ENCODE measurements at places on chromosomes 4 and X.

DNA sequence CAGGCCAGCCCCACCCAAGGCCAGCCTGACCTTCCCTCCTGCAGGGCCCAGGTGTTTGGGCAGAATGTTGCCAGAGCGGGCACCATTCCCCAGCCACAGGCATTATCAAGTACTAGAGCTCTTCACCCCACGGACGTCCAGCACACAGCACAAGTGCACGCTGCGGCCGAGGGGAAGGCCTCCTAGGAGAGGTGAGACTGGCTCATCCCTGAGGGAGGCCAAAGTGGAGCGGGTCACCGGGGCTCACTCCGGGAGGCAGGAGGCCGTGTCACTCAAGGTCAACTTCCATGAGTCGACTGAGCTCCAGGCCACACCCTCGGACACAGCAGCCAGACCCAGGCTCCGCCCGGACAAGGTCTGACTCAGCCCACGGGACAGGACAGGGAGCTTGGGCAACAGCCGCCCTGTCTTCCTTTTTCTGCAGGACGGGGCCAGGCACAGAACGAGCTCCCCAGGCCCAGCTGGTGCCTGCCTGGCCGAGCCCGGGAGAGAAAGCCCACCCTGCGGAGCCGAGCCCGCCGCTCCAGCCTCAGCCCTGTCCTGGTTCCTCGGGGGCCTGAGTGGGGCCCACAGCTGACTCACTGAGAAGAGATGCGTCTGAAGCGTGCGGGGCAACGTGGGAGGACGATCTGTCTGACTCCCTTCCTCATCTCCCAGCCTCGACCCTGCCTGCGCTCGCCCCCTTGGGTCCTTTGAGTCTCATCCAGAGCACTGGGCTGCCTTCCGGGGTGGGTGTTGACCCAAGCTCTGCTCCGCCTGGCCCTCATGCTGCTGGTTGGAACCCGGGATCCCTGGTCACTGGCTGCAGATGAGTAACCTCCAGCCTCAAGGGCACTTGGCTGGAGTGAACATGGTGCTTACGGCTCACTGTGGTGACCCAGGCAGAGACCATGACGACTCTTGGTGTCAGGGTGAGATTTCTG, 1.6 kb downstream of the SLC49A3 start:
- peak; percentile 66 for DNase-seq

- DNase-seq: no peak
Observed at GRCh38 chr4:149711593-149712365, 103.9 kb downstream of the IQCM start.

- no peak for DNase-seq
Observed at GRCh38 chrX:11364835-11365234, 71.6 kb downstream of the AMELX start.

DNA sequence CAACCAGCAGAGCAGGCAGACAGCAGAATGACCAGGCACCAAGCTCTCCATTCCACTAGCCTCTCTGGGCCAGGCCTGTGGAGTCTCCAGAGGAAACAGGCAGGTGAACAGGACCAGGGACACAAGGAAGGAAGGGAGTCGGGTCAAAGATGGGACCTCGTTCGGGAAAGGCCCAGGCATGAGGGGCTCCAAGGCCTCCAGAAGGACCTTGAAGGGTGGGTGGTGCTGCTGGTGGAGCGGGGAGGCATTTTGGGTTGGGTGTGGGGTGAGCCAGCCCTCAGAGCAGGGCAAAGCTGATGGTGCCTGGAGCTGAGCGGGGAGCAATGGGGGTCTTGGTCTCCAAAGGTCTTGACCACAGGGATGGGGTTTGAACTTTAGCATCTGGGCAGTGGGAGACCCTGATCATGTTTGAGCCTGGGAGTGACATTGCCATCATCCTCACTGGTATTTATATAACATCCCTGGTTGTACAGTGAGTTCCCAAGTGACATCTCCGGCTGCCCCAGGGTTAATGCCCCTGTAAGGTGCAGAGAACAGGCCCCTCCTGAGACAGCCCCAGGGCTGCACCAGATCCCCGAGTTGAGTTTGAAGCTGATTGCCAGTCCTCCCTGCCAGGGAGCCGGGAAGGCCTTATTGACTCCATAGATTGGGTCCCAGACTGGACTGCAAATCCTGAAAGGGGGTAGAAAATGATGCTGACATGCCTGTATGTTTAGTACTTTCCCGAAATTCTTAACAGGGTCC, 52.7 kb downstream of the PSAPL1 start:
- no peak for DNase-seq

- no peak for DNase-seq
Observed at GRCh38 chrX:68177542-68177941, 255.8 kb downstream of the OPHN1 start.

- DNase-seq: no peak
Observed at GRCh38 chrX:19744231-19744630, 143.2 kb downstream of the SH3KBP1 start.

DNA sequence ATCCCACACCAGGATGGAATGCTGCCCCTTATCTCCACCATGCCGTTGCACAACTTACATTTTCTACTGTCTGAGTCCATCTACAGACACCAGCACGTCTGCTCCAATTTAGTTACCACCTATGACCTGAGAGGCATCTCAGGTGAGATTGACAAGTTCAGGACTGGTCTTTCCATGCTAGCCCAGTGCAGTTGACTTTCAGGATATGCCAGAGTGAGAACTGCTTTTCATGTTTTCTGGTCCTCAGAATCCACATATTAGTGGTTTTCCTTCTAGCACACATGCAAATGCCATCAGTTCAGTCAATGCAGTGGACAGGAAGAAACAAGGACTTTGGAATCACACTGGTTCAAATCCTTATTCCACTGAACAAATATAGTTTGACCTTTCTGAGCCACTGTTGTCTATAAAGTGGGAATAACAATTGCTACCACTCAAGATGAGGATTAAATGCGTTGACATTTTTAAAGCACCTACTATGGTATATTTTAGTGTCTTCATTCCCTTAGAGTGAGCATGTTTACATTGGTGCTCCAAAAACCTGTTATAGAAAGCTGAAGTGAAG, 38.1 kb upstream of the ANXA3 start:
- no peak for DNase-seq

DNA sequence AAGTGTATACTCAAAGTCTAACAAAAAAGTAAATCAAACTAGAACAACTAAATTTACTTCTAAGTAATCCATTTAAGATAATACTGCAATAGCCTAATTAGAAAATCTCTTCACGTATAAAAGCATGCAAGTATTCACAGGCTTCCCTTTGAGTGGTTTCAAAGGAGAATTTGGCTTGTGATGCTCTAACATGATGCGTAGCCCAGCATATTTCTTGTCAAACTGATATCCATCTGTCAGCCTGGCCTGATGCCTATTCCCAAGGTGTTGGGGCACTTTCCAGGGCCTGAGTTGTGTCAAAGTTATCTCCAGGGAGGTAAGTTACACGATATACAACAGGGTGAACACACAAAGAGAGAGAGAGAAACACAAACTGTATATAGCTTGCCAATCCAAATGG, 287.0 kb upstream of the MAGEB18 start:
- DNase-seq: no peak

- no peak for DNase-seq
Observed at GRCh38 chr4:188414441-188414840, 275.2 kb downstream of the TRIML1 start.

DNA sequence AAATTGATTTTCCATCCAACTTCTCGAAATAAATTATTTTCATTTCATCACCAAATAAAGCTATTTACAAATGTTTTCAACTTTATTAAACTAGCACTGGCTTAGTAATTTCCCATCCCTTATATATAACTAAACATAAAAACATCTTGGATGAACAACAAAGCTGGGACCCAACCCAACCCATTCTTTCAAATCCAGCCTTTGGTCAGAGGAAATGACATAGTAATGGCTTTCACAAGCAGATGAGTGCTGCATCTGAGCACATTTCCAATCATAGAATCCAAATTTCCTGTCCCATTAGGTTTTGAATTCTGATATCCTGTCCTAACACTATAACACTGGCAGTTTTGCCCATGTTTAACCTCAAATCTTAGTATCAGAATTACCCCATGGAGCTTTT, 7.9 kb upstream of the EMCN start:
- no peak for DNase-seq

DNA sequence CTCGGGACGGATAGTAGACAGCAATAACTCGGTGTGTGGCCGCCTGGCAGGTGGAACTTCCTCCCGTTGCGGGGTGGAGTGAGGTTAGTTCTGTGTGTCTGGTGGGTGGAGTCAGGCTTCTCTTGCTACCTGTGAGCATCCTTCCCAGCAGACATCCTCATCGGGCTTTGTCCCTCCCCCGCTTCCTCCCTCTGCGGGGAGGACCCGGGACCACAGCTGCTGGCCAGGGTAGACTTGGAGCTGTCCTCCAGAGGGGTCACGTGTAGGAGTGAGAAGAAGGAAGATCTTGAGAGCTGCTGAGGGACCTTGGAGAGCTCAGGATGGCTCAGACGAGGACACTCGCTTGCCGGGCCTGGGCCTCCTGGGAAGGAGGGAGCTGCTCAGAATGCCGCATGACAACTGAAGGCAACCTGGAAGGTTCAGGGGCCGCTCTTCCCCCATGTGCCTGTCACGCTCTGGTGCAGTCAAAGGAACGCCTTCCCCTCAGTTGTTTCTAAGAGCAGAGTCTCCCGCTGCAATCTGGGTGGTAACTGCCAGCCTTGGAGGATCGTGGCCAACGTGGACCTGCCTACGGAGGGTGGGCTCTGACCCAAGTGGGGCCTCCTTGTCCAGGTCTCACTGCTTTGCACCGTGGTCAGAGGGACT, 5.7 kb upstream of the MSANTD1 start:
- no peak for DNase-seq

DNA sequence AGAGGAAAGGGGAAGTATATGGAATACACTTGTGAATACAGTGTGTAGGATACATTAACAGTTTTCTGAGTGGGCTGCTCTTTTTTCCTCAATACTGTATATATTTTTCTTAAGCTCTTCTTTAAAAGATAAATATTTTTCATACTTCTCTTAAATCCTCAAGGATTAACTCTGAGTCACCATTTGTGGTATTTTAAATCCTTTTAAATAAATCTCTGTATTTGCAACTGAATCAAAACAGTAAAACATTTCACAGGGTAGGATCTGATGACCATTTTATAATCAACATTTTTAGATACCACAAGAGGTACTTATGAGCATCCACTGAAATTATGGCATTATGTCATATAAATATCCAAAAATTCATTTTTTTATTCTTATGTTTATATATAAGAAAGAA, 87.6 kb downstream of the GAB1 start:
- no peak for DNase-seq

GRCh38 chrX:105829011-105829410, 6.7 kb downstream of the NRK start:
- DNase-seq: no peak

- DNase-seq: no peak
Observed at GRCh38 chr4:87835197-87835596, 2.4 kb downstream of the MEPE start.

DNA sequence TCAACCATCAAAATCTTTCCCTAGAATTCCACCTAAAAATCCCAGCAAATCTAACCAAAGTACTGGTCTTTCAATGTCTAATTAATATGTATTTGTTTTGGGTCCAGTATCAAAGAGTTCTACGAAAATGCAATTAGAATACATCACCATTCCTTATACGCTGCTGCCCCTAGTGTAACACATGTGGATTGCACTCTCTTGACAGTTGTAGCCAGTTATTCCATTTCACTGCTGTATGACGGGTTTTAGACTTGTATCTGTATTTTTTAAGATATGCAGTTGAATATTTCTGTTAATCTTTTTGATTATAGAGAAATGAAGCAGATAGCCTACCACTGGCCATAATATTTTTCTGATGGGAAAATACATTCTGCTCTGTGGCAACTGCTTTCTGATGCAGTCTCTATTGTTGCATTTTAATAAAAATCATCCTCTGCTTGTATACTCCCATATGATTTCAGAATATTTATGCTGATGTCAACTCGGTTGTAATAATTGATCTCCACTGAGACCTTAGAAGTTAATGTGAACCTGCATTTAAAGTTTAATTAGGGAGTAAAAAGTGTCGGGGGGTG, 17.1 kb upstream of the PAGE2B start:
- DNase-seq: peak; percentile 55

DNA sequence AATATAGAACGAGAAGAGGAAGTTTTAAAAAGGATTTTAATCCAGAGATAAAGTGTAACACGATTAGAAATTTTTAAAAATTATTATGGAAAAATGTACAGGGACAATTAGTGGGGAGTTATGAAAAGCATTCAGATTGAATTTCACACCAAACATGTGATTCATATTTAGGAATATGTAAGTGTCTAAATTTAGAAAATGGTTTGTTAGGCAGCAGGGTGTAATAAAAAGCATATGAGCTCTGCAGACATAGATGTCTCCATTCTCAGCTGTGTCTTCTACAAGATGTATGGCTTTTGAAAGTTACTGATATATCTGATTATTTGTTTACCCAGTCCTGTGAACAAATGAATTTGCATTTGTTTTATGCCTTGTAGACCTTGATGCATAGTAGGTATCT, 638.9 kb upstream of the AGA start:
- no peak for DNase-seq

DNA sequence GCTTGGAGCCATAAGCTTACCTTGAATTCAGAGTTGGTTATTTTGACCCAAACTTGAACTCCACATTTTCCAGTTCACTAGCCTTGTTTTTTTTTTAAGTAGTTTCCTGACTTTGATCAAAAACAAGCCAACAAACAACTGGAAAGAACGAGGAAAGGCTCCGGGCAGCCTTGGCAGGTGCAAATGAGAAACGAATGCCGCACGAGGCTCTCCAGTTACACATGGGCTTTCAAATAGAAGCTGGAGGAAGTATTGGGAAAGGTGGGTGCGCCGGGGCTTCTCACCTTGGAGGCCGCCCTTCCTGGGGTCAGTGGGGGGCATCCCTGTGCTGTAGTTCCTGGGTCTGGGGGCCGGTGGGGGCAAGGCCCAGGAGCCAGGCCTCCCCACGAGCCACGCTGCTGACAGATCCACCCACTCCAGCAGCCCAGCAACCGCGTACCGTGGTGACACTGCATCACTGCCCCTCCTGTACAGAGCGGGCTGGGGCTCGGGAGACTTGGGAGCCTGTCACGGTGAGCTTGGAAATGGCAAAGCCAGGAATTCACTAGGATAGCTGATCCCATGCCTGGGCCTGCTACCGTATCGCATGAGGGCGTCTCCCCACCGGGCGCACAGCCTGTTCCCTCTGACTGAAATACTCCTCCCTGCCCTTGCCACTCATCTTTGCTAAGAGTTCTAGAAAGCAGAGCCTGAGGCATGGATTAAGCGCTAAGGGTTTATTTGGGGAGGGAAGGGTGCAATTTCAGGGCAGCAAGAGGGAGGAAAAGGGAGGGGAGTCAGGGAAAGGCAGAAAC, 50.9 kb upstream of the ADRA2C start:
- no peak for DNase-seq

- DNase-seq: no peak
Observed at GRCh38 chr4:1349359-1350168, 2.6 kb downstream of the UVSSA start.
